ENCODE measurements at places on chromosomes 12 and 14.

- no peak for DNase-seq
These were observed 84.1 kb upstream of the ZDHHC17 start for GRCh38 chr12:76679778-76680177.

DNA sequence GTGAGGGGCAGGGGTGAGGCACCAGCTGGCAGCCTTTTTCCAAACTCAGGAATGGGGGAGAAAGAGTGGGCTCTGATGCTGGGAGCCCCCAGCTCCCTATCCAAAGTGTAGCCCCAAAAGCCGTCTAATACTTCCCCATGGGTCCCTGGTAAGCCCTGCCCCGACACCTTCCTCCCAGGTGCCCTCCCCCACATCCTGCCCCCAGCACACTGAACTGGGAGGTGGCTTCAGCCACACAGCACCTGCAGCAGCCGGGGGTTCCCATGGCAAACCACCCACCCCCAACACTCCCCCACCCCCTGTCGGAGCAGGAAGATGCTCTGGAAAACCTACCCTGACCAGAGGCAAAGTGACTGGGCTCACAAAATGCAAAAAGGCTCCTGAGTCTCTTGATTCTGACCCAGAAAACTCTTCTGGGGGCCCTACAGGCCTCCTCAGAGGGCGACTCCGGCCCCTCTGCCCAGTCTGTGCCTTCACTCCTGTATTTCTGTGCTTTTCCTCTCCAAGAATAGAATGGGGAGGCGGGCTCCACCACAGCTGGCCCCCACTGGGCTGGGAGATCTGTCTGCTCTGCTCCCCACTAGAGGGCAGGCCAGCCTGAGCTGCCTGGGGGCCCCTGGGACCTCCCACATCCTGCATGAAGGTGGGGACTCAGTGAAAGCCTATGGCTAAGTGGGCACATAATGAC lies 81.6 kb downstream of the ITPK1 start:
- peak; percentile 7 for DNase-seq

DNA sequence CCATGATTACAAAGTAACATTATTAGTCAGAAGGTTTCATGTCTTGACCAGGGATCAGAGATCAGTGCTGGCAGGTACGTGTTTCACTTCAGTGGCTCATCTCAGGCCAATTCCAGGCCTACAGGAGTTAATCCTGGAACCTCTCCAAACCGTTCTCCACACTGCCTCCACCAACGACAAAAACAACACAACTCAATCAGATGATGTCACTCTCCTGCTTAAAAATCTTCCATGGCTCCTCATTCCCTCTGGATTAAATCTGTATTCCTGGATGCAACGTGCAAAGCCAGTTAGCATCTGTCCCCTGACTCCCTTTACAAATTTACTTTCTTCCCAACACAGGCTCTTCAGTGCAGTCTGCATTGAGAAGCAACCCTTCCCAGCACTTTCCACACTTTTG lies 34.3 kb upstream of the TXNRD1 start:
- no peak for DNase-seq

DNA sequence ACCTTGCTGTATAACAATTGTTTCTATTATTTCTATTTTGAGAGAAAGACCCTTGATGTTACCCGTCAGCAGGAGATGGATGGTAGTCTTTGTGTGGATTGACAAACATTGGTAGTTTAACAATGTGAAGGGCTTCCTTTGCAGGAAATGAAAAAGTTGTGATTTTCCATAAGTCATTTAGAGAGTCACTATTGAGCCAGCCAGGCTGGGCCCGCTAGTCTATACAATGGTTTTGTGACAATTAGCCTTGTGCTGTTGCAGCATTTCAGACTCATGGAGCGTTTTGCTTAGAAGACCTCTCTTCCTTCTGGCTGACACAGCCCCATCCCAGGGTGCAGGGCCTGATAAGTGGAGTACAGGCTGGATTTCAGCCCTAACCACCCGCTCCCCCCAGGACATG lies 18.3 kb upstream of the SLC38A2 start:
- no peak for DNase-seq

DNA sequence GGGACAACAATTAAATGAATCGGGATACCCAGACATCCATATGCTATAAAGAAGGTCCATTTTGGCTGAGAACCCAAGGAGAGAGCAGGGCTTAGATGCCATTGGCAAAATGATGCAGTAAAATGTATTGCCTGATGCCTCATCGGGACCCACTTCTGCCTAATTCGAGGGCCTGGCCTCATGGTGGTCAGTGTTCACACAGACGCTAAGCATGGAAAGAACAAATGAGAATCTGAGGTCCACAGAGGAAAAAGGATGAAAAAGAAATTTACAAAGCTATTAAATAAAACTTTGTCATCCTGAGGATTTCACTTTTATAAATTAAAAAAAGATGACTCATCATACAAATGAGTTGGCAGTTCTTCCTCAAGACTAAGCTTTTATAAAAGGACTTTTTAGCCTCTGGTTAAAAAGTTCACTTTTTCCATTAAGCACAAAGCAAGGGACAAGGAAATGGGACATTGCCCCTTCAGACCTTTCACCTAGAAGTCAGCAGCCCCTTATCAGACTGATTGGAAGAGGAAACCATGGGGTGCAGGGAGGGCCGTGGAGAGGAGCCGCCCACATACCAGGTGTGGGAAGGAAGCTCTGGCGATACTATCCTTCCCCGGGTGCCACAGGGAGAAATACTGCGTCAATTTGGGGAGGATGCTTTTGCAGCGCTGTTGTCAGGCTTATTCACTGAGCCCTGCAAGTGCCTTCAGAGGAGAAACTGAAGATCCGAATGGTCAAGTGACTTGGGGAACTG lies 176.0 kb downstream of the EGLN3 start:
- DNase-seq, result no peak

GRCh38 chr14:100263141-100263540 lies 24.2 kb downstream of the YY1 start:
- DNase-seq, result no peak

GRCh38 chr14:36591482-36591881 lies 9.1 kb upstream of the NKX2-8 start:
- DNase-seq, result no peak

- DNase-seq, result peak; percentile 2
These were observed 20.9 kb upstream of the GNS start for GRCh38 chr12:64780132-64780530.

- DNase-seq, result no peak
These were observed 3.3 kb downstream of the PRICKLE1 start for GRCh38 chr12:42586268-42586667.

- no peak for DNase-seq
These were observed 985.3 kb downstream of the FLRT2 start for GRCh38 chr14:86515195-86515594.

GRCh38 chr12:130093380-130093779 lies 68.9 kb upstream of the FZD10 start:
- DNase-seq, result no peak

- DNase-seq, result peak; percentile 16
These were observed 718 bp downstream of the CCDC92 start for GRCh38 chr12:123971770-123972456.

GRCh38 chr12:76946446-76946845 lies 67.6 kb upstream of the CSRP2 start:
- DNase-seq, result no peak

DNA sequence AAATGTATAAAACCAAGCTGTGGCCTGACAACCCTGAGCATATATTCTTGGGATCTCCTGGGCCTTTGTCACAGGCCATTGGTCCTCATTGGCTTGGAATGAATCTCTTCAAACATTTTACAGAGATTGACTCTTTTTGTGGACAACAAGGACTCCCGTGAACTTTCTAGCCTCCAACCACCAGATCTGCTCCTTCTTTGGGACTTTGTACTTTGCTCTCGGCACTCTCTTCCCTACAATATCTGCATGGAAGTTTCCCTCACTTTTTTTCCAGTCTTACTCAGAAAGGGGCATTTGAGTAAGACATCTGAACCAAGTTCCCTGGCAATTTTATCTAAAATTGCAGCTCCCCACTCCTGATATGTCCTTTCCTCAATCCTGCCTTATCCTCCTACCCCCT lies 158.8 kb downstream of the PHLDA1 start:
- no peak for DNase-seq

Measured in activated CD4-positive, alpha-beta T cell treated with anti-CD3 and anti-CD28 coated beads, Interleukin-2, amount 50 U/mL, for 4 hours (primary cell).